Neural crest cell (in vitro differentiated cells): ENCODE measurements at places on chromosomes 2 and 18. TPM values are rescaled to one million over a fixed set of nuclear protein-coding genes. Genes with fewer than 3 reads are reported as not detected.

The LHCGR gene
- 0.12 TPM in 1 of 2 replicates, not detected in the other for total RNA-seq

The HOXD13 gene
- total RNA-seq, result not detected in 2 replicates

The SCLY gene
- 46.1 and 49.8 TPM in 2 replicates for total RNA-seq

DNA sequence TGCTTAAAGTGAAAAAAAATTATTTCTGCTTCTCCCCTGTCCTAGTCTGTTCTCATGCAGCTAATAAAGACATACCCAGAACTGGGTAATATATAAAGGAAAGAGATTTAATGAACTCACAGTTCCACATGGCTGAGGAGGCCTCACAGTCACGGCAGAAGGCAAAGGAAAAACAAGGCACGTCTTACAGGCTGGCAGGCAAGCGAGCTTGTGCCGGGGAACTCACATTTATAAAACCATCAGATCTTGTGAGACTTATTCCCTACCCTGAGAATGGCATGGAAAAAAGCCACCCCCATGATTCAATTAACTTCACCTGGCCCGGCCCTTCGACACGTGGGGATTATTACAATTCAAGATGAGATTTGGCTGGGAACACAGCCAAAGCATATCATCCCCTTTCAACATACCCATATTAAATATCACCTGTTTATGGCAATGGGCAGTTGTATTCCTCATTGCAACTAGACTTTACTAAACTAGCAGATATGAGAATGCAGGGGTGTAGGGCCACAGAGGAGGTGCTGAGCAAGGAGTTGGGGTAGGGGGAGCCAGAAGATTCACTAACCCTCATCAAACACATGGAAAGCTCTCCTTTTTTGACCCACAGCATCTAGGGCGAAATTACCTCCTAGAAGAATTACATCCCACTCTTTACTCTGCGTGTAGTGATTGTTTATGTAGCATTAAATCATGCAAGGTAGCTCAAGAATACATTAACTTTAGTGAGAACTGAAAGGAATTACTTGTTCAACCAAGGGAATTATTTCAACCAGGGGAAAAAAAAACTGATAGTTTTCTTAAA, 183.3 kb upstream of the DOK6 start:
- H3K36me3 ChIP-seq, result no peaks in the 10 kb centered on the region
- no peaks in the 10 kb centered on the region for H3K4me1 ChIP-seq
- no peak overlapping the region for H3K27ac ChIP-seq
- no peak overlapping the region for H3K4me3 ChIP-seq

DNA sequence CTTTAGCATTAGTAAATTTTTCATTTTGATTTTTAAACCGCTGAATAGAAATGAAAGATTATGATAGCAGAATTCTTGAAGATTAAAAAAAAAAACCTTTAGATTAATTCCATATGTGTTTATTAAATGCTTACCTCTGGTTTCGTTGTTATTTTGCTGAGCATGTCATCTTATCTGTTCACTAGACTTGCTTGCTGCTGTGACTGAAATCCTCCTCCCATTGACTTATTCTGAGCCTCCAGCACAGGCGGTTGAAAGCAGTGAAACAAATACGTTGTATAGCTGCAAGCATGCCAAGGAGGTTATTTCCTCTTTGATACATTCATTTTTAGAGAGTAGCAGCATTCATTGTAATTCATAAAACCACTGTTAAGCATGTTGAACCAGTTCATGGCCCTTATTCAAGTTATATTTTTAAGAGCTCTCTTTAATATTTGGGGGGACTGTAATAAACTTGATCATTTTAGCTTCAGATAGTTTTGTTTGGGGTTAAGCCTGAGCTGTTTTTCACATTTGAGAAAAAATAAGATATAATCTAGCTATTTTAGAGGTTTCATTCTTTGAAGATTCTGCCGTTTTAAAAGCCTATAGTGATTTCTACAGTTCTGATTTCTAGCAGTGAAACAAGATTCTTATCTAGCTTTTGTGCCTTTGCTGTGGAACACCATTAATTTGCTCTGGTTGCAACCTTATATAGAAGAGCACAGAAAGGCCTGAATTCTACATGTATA, at the start of gene HTR2B:
Gene HTR2B (minus strand): TSS at position 205 of the 731 bp plus-strand sequence. CDS start 1,278 bp downstream, outside the sequence.
- no peak for DNase-seq
- no peak within 1 kb of the TSS for H3K27ac ChIP-seq

GRCh38 chr2:145041706-145042105, 521.8 kb upstream of the ZEB2 start:
- DNase-seq, result no peak
- no peaks in the 10 kb centered on the region for H3K4me1 ChIP-seq
- H3K27me3 ChIP-seq, result no peaks in the 10 kb centered on the region
- no peaks in the 10 kb centered on the region for H3K36me3 ChIP-seq
- H3K4me3 ChIP-seq, result no peak overlapping the region

DNA sequence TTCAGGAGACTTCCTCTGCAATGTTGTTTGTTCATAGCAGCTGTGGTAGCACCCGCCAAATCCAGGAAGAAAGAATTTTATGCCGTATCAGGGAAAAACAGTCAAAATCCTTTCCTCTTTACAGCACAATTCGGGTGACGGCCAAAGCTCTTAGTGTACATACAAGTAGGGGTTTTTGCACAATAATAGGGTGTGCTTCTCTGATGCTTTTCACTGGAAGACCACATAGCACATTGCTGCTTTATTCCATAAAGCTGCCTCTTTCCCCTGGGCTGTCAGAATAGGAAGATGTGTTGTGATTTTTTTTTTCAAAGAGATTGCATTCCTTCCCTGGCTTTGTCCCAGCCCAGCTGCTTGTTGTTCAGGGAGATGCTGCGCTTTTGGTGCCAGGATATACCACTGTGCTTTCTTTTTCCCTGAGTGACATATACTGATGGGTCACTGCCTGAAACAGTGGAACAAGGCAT, 27.2 kb upstream of the LANCL1 start:
- H3K36me3 ChIP-seq, result peaks cover 11% of the 10 kb centered on the region

GRCh38 chr2:134035605-134036370, 218.1 kb upstream of the MGAT5 start:
- no peaks in the 10 kb centered on the region for H3K27me3 ChIP-seq

- H3K27ac ChIP-seq, result no peak overlapping the region
- no peaks in the 10 kb centered on the region for H3K4me1 ChIP-seq
- H3K27me3 ChIP-seq, result no peaks in the 10 kb centered on the region
- no peak for DNase-seq
- no peak overlapping the region for H3K4me3 ChIP-seq
- no peaks in the 10 kb centered on the region for H3K36me3 ChIP-seq
Observed at GRCh38 chr2:129233751-129234406, 745.6 kb upstream of the RAB6C start.

DNA sequence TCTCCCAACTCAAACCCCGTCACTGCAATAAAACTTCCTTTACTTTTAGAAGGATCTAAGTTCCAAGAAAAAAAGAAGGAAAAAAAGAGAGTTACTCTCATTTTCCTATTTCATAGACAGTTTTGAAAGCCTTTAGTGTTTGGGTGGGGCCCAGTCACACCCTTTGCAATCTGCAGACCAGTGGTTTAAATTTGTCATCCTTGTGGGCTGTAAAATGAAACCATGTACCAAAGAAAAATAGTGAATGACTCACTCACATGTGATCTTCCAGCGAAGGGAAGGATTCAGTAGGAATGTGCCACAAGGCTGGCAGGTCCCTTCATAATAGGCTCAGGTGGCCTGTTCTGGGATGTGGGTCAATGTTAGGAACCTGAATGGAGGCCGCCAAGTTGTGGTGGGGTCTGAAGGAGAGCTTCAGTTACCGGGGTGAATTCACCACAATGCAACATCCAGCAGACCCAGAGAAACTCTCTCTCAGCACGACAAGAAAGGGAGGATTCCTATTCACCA, 28.3 kb downstream of the ANXA4 start:
- DNase-seq, result no peak
- no peaks in the 10 kb centered on the region for H3K4me1 ChIP-seq
- no peaks in the 10 kb centered on the region for H3K36me3 ChIP-seq
- no peak overlapping the region for H3K27ac ChIP-seq

DNA sequence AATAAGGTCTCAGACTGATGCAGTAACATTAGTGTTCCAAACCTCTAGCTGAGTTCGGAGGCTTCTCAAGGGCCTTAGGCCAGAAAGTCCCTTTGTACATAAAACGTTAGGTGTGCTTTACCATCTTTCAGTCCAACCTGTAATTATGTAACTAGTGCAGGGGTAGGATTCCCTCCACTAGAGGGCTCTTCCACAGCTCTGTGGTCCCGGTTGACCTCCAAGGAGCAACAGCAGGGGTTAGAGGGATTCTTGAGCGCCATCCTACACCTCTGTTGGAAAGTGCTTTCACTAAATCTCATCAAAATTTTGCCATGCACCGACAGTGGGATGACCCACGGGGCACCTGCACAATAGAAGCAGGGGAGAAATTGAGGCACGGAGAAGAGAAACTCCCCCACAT, 155.8 kb upstream of the LRP1B start:
- DNase-seq, result peak; percentile 5
- H3K27me3 ChIP-seq, result no peaks in the 10 kb centered on the region
- no peaks in the 10 kb centered on the region for H3K4me1 ChIP-seq
- H3K36me3 ChIP-seq, result no peaks in the 10 kb centered on the region

DNA sequence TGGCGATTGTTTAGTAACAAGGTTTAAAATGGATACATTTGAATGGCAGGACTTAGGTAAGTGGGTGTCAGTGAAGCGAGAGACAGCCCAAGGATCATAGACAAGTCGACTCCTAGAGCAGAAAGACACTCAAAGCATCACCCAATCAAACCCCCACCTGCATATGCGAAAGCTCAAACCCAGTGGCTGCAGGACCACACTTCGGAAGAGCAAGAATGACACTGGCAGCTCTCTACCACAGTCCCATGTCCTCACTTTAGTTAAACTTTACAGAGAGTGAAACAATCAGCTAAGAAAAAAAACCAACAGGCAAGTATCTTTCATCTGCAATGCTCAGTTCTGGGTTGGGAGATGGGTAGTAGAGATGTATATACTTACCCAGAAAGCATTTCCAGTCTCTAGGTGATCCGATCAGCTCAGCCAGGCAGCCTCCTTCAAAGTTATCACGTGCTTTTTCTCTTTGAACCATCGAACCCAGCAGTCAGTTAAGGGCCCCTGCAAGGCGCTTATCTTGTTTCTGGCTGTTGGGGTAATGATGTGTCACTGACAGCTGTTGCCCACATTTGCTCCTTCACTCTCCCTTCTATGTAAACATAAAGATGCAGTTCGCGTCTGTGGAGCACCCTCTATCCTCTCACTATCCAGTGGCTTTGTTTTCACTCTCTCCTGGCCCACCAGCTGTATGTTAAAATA, 357.5 kb upstream of the ID2 start:
- H3K4me3 ChIP-seq, result no peak overlapping the region
- DNase-seq, result no peak
- peaks cover 5% of the 10 kb centered on the region for H3K4me1 ChIP-seq
- no peak overlapping the region for H3K27ac ChIP-seq

- DNase-seq, result no peak
- no peaks in the 10 kb centered on the region for H3K36me3 ChIP-seq
- no peak overlapping the region for H3K4me3 ChIP-seq
- H3K4me1 ChIP-seq, result peaks cover 46% of the 10 kb centered on the region
- H3K27ac ChIP-seq, result no peak overlapping the region
- H3K27me3 ChIP-seq, result no peaks in the 10 kb centered on the region
Observed at GRCh38 chr18:10928772-10929373, 220.5 kb downstream of the PIEZO2 start.

DNA sequence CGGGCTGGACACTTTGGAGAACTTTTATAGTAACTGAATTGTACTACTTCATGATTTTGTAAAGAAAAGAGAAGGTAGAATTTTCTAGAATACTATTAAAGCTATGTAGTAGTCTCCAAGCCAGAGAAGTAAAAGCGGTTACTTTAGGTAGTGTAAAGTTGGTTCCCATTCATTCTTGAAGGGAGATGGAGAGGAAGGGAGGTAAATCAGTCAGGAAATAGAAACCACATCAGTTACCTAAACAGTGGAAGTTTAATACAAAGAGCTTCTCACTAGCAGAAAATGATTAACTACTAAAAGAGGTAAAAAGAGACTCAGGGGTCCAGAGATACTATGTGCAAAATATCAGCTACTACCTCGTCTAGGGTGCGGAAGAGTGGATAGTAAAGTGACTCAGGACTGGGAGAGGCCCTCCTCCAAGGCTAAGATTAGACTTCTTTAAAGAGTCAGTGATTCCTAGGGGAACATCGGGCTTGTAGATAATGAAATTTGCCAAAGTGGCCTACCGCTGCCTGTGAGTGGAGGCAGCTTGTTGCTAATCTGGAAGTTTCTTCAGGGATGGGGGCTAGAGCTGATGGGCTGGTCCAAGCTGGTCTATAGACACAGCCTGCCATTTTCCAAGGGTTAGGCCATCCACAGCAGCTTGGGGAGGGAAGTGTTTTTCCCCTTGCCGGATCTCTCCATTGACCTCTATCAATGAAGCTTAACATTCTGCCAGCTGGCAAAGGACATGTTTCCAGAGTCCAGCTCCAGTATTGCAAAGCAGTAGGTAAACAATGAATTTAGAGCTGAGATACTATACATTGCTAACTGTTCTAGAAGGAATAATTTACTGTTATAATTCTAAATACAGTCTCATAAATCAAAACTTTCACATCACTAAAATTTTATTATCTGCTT, 246.4 kb upstream of the BOD1L2 start:
- H3K4me1 ChIP-seq, result peaks cover 17% of the 10 kb centered on the region
- no peak for DNase-seq
- H3K27me3 ChIP-seq, result no peaks in the 10 kb centered on the region
- no peaks in the 10 kb centered on the region for H3K36me3 ChIP-seq
- H3K4me3 ChIP-seq, result no peak overlapping the region

GRCh38 chr2:1923541-1923940, 179.2 kb upstream of the PXDN start:
- no peaks in the 10 kb centered on the region for H3K36me3 ChIP-seq
- no peak for DNase-seq
- no peak overlapping the region for H3K27ac ChIP-seq
- no peaks in the 10 kb centered on the region for H3K27me3 ChIP-seq
- H3K4me3 ChIP-seq, result no peak overlapping the region
- H3K4me1 ChIP-seq, result no peaks in the 10 kb centered on the region

GRCh38 chr2:47558768-47559684, 156.1 kb downstream of the MSH2 start:
- H3K27ac ChIP-seq, result no peak overlapping the region
- no peaks in the 10 kb centered on the region for H3K36me3 ChIP-seq
- no peaks in the 10 kb centered on the region for H3K4me1 ChIP-seq
- peaks cover 12% of the 10 kb centered on the region for H3K27me3 ChIP-seq
- no peak for DNase-seq

GRCh38 chr18:60350941-60351340, 21.6 kb downstream of the MC4R start:
- no peak for DNase-seq
- H3K36me3 ChIP-seq, result no peaks in the 10 kb centered on the region
- no peak overlapping the region for H3K4me3 ChIP-seq
- H3K4me1 ChIP-seq, result no peaks in the 10 kb centered on the region
- no peak overlapping the region for H3K27ac ChIP-seq
